ENCODE measurements at places on chromosomes 1 and 21.

GRCh38 chr1:60835649-60836048 lies 246.7 kb upstream of the NFIA start:
- no peak for DNase-seq

DNA sequence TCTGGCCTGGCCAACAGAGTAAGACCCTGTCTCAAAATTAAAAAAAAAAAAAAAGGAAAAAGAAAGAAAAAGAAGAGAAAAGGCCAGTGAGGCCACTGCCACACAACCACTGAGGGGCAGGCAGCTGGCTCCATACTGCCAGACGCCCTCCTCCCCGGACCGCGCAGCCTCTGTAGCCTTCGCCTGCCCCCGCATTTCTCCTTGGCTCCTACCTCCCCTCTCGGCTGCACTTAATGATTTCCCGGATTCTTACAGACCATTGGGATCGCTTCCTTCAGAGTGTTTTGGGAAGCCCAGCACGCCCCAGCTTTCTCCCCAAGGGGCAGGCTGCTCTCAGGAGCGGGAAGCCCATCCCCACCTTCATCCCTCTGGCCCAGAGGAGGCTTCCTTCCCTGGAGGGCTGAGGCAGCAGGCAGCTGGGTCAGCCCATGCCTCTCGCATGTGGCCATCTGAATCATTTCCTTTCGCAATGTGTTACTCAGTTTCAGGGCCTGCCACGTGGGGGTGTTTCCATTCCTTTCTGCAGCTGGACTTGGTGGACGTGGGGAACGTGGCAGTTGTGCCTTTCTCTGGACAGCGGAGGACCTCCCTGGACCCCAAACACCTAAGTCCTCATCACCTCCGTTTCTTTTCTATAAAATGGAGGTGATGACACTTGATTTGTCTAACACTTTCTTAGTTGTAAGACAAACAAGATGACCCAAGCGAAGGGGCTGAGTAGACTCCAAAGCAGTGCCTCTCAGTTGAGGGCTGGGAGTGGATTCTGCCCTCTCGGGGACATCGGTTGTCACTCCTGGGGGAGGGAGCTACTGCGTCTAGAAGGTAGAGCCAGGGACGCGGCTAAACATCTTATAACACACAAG lies 2.3 kb downstream of the SLC2A5 start:
- DNase-seq, result peak; percentile 73

DNA sequence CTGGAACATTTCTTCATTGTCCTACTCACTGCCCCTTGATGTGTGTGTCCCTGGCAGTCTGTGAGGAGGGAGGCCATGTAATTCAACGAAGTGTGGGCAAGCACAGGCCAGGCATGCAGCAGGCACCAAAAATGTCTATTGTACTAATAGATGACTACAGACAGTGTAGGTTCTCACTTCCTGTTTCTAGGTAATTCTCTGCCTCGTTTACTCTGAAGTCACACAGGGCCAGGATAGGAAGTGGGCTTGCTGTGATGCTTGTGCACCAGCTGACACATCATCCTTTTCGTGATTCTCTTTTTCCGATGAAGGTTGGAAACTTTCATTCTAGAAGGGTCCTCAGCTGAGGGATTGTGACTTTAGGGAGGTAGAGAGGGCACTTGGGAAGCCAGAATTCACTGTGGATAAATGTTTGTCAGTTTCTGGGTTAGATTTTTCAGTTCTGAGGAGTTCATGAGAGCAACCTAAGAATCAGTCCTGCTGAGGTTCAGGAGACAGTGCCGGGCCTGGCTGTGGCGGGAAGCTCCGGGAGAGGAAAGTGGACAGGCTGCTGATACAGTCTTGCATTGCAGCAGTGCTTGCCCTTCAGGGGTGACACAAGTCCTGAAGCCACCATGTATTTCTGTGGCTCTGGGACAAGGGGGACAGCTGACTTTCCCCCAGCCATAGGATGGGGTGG lies 4.3 kb upstream of the CSF1 start:
- no peak for DNase-seq

- peak; percentile 46 for DNase-seq
These were observed 82.9 kb downstream of the SSBP3 start for GRCh38 chr1:54323324-54323739.

- DNase-seq, result peak; percentile 22
These were observed 82.0 kb upstream of the PTGFR start for GRCh38 chr1:78408810-78409209.

DNA sequence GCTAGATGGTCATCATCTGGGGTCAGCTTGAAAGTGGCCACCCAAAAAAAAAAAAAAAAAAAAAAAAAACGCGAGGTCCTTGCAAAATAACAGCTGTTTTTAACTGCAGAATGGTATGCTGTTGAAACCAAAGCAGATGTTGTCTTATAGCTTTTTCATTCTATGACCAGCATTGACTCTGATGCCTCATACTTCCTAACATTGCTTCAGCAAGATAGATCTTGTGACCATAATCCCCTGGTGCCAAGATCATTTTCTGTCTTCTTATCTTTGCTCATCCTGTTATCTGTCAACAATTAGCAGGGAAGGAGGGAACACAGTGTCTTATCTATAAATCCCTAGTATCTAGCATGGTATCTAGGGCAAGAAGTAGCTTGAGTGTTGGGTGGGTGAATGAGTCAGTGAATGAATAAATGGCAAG lies 181.5 kb downstream of the PLPP3 start:
- no peak for DNase-seq

DNA sequence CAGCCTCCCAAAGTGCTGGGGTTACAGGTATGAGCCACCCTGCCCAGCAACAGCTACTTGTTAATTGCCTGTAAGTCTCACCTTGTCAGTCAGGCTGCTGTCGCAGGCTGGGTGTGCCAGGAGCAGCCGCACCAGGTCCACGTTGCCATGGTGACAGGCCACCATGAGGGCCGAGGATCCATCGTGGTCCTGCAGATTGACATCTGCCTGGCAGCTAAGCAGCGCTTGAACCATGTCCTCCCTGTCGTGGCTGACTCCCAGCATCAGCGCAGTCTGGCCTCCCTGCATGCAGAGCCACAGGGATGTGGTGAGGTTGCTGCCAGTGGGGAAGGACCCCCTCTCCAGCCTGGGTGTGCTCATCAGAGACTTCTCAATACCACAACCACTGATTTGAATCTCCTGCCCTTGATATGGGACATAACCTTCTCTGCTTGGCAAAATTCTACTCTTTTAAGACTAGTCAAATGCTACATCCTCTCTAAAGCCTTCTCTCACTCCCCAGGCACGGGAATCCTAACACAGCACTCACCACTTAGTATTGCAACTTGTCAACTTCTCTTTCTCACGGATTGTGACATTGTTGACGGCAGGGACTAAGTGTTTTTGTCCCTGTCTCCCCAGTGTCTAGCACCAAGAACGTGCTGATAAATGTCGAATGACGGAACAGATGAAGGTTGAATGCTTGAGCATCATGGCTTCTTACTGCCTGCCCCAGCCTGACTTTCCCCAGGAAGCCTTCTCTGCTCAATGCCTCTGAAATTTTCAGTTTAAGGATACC lies 52.9 kb downstream of the L1TD1 start:
- DNase-seq, result no peak

DNA sequence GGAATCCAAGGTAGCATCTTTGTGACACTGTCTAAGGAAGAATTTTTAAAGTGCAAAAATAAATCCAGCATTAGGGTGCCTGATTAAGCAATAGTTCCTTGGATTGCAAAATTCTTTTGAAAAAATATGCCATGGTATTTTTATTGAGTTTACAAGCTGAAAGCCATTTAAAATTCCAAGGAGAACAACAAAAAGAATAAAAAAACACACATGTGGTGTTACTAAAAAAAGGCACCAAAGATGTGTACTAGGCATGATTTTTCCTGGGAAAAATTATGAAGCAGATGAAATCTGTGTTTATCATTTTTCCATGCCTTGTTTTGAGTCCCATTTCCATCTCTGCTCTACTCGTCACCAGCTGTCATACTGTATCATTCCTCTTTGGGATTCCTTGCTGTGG lies 157.0 kb upstream of the ZNHIT6 start:
- no peak for DNase-seq

GRCh38 chr21:35284199-35284598 lies 235.1 kb upstream of the RUNX1 start:
- peak; percentile 71 for DNase-seq

- no peak for DNase-seq
These were observed 25.5 kb upstream of the F13B start for GRCh38 chr1:197092491-197093023.

- DNase-seq, result no peak
These were observed 248.0 kb downstream of the PLPP3 start for GRCh38 chr1:56331207-56331891.

- DNase-seq, result no peak
These were observed 7.0 kb downstream of the COLGALT2 start for GRCh38 chr1:184030433-184031091.

DNA sequence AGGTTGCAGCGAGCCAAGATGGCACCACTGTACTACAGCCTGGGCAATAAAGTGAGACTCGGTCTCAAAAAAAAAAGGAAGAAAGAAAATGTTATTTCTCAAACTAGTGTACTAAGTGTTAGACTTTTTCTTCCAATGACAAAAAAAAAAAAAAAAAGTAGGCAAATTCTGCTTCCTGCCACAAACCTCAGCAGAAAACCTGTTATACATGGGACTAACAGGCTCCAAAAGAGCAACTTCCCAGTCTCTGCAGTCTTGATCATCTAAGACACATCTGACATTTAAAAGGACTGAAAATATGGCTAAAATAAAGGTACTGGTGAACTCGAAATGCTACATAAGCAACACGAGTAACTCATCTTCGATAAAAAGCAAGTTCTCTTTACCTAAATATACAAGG lies 59.6 kb downstream of the HSF2BP start:
- no peak for DNase-seq

GRCh38 chr1:218171302-218171893 lies 113.7 kb upstream of the RRP15 start:
- no peak for DNase-seq

- DNase-seq, result no peak
These were observed 195.5 kb upstream of the DUSP10 start for GRCh38 chr1:221937155-221937953.

DNA sequence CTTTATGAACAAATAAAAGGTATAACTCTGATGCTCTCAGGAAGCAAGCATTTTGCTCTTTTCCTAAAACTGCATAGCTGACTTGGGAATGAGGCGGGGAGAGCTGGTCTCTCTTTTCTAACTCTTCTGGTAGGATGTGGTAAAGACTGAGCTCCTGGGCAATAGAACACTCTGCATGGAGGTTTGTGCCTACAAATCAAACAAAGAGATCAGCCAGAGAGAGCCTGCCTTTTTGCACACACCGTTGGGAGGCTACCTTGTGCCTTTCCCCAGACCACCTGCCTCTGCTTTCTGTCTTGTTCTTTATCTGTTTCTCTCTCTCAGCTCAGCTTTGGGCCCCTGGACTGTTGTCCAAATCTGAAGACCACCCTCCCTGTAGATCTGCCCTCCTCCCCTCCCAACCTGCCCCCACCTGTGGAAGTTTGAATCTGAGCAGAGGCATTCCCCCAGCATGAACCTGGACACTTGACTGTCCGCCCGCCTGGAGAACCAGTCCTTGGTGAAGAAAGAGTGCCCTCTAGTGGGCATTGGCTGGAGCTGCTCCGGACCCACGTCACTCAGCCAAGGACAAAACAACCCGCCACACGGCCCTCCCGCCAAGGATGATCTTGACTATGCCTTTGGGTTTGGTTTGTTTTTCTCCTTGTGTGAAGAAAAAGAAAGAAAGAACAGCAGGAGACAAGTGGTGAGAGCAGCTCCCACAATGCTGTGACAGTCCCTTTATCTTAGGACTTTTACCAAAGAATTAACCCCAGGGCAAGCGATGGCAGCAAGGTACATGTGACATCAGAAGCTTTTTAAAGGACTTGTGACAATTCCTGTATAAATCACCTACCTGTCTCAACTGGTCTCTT lies 228.2 kb downstream of the PBX1 start:
- DNase-seq, result peak; percentile 87

- DNase-seq, result no peak
These were observed 14.2 kb downstream of the ETV3L start for GRCh38 chr1:157085421-157085820.

DNA sequence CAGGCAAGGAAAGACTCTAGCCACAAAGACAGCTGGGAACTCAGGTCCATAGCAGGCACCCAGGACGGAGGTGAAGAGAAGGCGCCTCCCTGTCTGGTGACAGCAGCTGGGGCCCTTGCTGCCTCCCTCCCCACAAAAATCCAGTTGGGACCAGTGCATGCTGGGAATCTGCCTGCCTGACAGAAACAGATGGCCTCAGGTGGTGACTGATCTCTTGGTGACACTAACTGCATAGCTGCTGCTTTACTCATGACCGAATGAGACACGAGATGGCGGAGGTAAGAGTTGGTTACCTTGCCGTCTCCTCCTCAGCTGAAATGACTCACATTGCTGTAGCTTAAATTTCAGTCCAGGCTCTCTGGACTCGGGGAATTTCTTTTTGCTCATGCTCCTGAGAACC lies 130.3 kb downstream of the FGGY start:
- DNase-seq, result no peak

GRCh38 chr1:36450919-36451305 lies 661 bp upstream of the OSCP1 start:
- DNase-seq, result no peak

GRCh38 chr1:217026531-217026930 lies 303.3 kb upstream of the ESRRG start:
- DNase-seq, result no peak

DNA sequence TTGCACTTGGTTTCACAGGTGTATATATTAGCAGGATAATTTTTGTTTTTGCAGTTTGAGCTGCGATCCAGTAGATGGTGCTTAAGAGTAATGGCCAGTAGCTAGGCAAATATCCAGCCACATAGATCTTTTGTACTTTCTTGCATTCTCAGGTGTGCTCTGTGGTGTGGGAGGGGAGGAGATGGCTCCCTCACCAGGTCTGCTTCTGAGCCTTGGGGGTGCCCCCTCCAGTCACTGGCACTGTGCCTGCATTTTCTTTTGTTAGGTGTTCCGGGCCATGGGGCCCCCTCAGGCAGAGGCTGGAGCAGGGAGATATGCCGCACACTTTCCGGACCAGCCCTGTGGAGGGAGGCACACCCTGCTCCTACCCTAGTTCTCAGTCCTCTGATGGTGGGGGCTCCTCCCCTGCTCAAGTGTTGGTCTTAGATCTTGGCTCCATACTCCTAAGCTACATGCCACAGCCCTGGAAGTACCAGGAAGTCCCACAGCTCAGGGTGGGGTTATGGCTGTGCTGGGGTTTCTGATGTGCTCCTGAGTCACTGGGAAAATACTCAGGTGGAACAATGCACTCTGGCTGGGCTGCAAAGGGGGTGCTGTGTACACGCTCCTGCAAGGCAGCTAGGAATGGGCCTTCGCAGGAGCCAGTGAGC lies 197.6 kb upstream of the DMRTA2 start:
- no peak for DNase-seq

- DNase-seq, result no peak
These were observed 120.7 kb downstream of the BACH1 start for GRCh38 chr21:29419422-29419821.

GRCh38 chr1:16226490-16227179 lies 10.3 kb downstream of the CPLANE2 start:
- DNase-seq, result peak; percentile 84
